AG08396 (cell line): ENCODE measurements at places on chromosomes 12 and 14.

DNA sequence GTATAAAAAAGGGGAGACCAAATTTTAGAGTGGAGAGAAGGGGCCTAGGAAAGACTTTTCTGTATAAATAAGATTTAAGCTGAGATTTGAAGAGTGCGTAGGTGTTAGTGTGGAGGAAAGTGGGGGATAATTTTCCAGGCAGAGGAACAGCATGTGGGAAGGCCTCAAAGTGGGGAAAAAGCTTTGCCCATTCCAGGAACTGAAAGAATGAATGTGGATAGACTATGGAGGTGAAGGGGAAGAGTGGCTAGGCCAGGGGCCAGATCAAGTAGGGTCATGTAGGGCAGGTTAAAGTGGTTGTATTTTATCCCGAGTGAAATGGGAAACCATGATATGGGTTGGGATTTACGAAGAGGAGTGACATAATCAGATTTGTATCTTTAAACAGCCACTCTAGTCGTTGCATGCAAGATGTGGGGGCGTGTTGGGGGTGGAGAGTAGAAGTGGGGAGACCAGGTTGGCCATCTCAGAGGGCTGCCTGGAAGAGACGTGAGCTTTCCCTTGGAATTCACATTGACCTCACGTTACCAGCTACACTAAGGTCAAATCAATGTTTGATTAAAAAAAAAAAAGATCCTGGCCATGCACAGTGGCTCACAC lies 3.3 kb downstream of the ZNF664 start:
- DNase-seq: no peak

- no peak for DNase-seq
Measured at GRCh38 chr14:97706819-97707218, 909.6 kb downstream of the VRK1 start.

- no peak for DNase-seq
Measured at GRCh38 chr14:28361486-28361885, 405.1 kb upstream of the FOXG1 start.

GRCh38 chr14:20603813-20604690 lies 12.9 kb upstream of the RNASE12 start:
- no peak for DNase-seq

GRCh38 chr12:110108309-110109036 lies 15.7 kb upstream of the IFT81 start:
- DNase-seq: no peak

- DNase-seq: no peak
Measured at GRCh38 chr14:87992346-87992717, 650 bp downstream of the GALC start.

- DNase-seq: no peak
Measured at GRCh38 chr14:104178279-104178678, 39.9 kb downstream of the KIF26A start.

DNA sequence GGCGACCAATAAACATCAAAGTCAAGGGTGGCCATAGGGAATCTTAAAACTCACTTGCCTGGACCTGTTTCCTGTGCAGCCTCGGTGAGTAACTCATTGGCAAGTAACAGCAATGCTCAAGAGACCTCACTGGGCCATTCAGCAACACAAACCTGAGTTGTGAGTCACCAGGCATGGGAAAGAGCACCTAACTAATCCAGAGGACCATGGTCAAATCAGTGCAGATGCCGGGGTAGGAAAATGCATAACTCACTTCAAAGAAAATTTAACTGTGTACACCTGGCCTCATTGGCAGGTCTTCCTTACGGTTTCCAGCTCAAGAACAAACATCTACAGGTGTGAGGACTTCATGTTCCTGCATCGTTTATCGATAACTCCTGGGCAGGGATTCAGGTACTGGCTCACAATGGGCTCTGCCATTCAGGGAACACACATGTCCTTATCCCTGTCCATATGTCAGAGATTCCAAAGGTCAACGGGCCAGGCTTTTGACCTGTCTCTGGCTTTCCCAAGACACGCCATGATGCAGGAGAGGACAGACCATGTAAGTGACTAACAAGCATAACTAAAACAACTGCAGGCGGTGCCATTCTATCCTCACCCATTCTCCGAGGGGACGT lies 211.8 kb downstream of the ANO2 start:
- DNase-seq: no peak

DNA sequence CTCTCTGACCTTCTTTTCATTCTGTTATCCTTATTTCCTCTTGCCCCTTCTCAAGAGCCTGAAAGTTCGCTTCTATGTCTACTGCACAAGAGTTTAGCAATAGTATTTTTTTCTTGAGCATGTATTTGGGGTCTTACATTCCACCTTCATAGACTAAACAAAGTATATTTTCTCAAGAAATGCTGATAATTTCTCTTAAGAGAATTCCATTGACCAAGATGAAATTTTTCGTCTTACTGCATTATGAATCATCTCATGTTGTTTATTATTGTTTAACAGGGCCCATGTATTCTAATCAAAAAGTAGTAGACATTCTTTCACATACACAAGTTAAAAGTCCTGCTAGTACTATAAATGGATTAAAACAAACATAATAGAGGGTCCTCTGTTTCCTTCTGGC lies 219.3 kb downstream of the C12orf50 start:
- DNase-seq: no peak

DNA sequence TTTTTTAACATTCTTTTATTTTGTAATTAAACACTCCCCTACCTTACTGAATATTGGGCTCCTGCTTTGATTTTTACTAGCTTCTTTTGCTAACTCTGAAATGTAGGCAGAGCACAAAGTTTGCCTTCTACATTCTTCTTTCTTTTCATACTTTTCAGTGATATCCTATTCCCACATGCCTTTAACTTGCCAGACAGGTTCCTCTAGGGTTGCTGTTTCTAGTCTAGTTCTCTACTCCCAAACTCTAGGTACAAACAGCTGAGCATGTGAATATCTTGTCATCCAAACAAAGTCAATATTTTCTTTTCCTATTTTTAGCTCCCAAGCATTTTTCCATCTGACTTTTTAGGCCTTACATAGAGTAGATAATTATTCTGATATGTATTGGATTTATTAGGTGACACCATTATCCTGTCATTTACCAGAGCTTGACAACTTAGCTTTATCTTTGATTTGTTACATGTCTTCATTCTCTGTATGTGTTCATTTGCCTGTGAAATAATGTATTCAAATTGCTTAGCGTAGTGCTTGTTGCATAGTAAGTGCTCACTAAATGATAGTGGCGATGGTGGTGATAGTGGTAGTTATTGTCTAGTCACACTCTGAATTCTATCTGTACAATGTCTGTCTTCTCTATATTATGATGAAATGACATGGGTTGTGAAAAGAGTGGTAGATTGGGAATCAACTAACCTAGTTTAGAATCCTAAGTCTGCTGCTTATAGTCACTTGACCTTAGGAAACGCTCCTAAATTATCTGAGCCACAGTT lies 73.6 kb upstream of the DNM1L start:
- no peak for DNase-seq

DNA sequence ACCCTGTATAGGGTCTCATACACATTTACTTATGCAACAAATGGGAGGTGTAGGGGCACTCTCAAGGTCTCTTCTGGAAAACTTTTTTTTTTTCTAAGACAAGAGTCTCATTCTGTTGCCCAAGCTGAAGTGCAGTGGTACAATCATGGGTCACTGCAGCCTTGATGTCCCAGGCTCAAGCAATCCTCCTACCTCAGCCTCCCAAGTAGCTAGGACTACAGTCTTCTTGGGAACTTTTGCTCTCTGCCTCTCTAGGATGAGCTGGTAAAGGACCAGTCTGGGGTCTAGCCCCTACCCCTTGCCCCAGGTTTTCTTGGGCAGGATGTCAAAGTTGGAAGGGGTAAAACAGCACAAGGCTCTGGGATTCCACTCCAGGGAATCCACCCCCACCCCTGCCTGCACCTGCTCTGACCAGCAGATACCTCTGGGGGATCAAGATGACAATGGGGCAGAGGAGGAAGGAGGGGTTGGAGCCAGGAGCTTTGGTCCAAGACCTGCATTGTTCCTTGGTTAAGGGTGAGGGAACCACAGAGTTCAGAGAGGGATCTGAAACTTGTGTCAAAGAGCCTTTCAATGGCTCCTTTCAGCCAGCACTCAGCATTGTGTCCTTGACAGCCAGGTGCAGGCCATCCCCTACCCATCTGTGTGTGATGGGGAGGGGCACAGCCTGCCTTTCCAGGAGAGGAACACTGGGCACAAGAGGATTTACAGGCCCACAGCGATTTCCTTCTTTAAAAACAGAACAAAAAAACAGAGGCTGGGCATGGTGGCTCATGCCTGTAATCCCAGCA lies 12.2 kb downstream of the CTDSP2 start:
- no peak for DNase-seq

GRCh38 chr12:26091822-26092221 lies 33.0 kb downstream of the BHLHE41 start:
- no peak for DNase-seq

DNA sequence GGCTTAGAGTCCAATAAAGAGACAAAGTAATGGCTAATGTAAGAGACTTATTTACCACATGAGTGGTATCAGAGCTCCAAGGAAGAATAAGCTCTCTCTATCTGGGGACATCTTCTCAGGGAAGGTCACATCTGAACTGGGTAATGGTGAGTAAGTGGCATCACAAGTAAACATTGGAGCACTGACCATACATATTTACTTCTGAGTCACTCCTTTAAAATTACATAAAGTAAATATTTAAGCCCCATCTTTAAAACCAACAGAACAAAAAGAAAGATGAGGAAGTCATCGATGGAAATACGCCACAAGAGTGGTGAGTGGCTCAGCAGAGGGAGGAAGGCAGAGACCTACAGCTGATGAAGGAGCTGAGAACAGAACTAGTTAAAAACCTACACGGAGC lies 159.9 kb downstream of the DUSP6 start:
- DNase-seq: peak; percentile 21

DNA sequence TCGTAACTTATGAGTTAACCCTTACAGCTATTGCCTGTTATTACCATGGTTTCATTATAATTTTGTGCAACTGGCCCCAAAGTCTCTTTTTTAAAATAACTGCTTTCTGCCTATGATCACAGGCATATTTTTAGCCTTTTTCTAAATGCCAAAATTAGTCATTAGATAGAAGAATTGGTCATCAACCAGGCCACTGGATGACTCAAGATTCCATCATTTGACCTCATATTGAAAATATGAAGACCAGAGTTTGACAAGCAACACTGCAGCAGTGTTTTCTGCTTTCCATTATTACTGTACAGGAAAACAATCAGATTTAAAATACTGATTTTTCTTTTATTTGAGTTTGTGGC lies 54.7 kb upstream of the OTOGL start:
- DNase-seq: peak; percentile 53

GRCh38 chr12:88266806-88267360 lies 124.8 kb downstream of the TMTC3 start:
- no peak for DNase-seq

- no peak for DNase-seq
Measured at GRCh38 chr14:54778618-54779345, 123.8 kb downstream of the GCH1 start.

DNA sequence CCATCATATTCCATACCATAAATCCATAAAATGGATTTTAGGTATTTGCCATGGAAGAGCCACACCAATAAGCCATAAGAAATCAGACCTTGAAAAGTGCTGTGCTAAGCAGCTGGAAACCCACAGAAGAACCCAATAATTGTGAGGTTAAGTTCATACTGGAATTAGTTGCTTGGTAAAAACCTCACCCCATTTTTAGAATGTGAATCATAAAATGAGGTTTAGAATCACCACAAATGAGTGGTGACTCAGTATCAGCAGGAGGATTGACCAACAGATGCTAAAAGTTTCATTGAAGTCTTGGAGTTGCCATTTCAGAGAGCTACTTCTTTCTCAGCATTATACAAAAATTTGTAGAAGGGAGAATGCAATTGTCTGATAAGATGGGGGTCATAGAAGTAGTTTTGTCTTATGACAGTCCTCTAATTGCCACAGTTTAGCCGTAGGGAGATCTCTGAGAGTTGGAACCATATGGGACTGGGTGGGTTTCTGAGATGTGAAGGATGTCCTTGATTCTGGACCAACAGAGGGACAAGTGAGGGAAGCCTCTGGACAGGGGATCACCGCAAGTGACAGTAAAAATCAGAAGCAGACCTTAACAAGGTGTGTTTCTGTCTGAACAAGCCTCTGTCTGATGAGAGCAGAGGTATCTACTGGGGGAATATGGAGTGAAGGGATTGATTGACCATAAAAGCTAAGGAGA lies 1.4 kb upstream of the STON2 start:
- DNase-seq: peak; percentile 56

DNA sequence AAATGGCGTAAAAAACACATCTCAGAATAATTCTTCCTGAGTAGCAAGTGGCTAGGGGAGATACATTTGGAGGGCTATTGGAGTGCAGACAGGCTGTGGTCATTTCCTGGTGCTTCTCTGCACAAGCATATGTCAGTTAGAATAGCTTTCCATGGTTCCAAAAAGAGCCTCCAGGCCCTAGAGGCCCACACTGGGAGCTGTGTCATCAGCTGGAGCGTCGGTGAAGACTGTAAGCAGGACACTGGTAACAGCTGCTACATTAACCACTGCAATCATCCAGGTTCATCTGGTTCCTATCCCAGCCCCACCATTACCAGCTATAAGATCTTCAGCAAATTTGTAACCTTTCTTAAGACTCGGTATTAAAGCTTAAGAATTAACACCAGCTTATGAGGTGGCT lies 31.7 kb upstream of the APPL2 start:
- DNase-seq: no peak

DNA sequence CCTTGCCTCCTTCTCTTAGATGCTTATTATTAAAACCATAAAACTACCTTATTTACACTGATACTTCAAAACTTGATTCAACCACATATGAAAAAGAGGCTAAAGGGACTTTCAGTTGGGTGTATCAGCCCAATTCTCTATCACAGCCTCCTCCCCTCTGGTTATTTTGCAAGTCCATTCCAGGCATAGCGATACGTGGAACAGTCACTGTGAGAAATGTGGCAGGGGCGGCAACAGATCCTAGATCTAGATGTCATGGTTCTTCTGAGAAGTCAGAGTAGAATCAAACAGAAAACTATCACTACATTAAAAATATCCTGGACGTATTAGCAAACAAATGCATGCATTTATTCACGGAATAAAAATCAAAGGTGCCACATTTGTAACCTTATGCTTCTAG lies 83.2 kb downstream of the RALGAPA1 start:
- DNase-seq: no peak

GRCh38 chr12:1234073-1234472 lies 243.1 kb downstream of the ERC1 start:
- peak; percentile 11 for DNase-seq

- no peak for DNase-seq
Measured at GRCh38 chr14:97185186-97185585, 388.0 kb downstream of the VRK1 start.

- peak; percentile 16 for DNase-seq
Measured at GRCh38 chr14:51004801-51005526, 60.7 kb upstream of the PYGL start.

DNA sequence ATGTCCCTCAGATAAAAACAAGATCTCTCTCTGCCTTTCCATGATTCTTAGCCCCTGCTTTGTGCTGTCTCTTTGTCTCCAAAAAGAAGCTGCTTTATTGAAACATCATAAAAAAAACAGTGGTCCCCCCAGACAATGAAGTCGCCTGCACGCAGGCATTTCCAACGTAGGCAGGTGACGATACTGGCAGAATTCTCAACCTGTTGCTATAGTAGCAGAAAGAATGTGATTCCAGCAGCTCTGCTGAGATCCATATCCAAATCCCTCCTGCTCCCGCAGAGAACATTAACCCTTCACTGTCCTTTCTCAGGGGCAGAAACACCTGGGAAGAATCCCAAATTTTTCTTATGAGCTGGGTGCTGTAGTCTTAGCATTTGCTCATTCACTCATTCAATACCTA lies 84.8 kb downstream of the STON2 start:
- no peak for DNase-seq
